ENCODE measurements at places on chromosomes 2 and 18. TPM values are rescaled to one million over a fixed set of nuclear protein-coding genes. Genes with fewer than 3 reads are reported as not detected.

Gene SDC1
- 28.3 TPM for polyA plus RNA-seq

GRCh38 chr2:106537791-106538191 is 50.6 kb downstream of the CD8B2 start:
- no peak for DNase-seq

Gene PSMA8
- not detected for polyA plus RNA-seq

GRCh38 chr18:5463390-5463789 is 80.4 kb downstream of the EPB41L3 start:
- peak; percentile 93 for DNase-seq

Gene THSD7B
- not detected for polyA plus RNA-seq

- peak; percentile 55 for DNase-seq
Observed at GRCh38 chr2:181959508-181959907, 26.1 kb upstream of the PPP1R1C start.

Gene SERPINB10
- polyA plus RNA-seq: not detected

Gene PPP1R1C
- 0.34 TPM for polyA plus RNA-seq

- DNase-seq: no peak
Observed at GRCh38 chr18:394262-394986, 106.1 kb downstream of the COLEC12 start.
